Fibroblast of mammary gland (primary cell): ENCODE measurements at places on chromosomes 2 and 18.
A peak's percentile ranks its signal among the peaks of the same experiment; 100 is the strongest.

DNA sequence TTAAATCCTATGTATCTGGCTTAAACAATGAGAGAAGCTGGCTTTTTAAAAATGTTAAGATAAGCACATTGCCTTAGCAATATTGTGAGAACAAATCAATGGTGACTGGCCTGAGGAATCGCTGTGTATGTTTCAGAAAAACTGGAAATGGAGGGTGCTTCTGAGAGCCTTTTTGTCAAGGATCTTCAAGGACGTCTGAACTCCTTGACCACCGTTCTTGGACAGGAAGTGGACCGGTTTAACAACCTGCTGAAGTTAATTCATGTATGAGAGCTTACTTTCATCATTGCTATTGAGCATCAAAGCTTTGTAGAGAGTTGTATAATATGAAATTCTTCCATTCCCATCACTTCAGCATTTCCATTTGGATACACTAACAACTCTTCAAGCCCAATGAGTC, 72.6 kb downstream of the TRABD2A start:
- no peak for DNase-seq

DNA sequence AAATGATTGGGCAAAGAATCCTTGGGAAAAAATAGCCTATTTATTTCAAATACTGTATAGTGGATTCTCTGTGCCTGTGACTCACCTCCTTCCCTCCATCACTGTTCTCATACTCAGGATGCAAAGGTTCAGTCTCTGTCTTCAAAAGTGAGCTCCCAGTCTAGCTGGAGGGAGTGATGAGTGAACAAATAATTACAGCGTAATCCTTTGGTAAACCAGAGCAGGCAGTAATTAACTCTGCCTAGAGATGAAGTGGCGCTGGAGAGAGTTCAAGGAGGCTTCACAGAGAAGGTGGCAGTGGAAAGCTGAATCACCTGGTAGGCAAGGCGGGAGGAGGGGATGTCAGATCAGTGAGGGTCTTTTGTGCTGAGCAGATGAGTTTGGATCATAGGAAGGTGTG, 6.5 kb downstream of the DGUOK start:
- DNase-seq, result peak; percentile 34

- DNase-seq, result peak; percentile 100
These were observed at the start of gene WBP1 for GRCh38 chr2:74458132-74458937. WBP1 (plus strand) TSS chr2:74458438; CDS start chr2:74458603, 165 bp downstream.

DNA sequence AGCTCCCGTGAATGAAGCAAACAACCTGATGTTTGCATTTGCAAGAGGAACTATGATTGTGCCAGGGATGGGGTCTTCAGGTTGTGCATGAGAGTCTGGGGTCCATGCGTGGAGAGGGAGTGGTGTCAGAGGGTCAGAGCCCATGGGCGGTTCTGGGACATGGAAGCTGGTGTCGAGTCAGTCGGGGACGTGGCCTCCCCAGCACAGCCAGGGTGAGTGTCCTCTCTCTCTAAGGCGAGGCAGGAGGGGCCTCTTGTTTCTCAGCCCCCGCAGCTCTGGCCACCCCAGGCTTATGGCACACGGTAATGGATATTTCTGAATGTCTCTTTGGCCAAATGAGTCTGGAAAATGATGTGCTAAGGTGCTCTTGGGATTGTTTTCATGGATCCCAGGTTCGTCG, 118.6 kb downstream of the RTP5 start:
- DNase-seq, result no peak

DNA sequence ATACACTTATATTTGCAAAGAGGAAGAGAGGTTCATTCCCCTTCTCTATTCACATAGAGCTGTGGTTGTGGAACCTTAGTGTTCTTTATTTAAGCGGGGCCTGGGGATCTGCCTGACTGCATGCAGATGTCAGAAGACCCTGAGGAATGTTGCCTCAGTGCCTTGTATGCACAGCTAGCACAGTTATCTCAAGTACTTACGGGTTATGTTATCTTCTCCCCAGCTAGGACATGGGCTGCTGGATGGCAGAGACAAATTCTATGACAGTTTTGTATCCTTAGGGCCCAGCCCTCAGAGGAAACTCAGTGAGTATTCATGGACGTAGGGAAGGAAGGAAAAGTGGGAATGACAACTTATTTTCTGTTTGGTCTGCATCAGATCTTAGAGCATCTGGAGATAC, 37.7 kb upstream of the RTN4 start:
- no peak for DNase-seq

- peak; percentile 46 for DNase-seq
These were observed 140.7 kb upstream of the PXDN start for GRCh38 chr2:1884933-1885580.

DNA sequence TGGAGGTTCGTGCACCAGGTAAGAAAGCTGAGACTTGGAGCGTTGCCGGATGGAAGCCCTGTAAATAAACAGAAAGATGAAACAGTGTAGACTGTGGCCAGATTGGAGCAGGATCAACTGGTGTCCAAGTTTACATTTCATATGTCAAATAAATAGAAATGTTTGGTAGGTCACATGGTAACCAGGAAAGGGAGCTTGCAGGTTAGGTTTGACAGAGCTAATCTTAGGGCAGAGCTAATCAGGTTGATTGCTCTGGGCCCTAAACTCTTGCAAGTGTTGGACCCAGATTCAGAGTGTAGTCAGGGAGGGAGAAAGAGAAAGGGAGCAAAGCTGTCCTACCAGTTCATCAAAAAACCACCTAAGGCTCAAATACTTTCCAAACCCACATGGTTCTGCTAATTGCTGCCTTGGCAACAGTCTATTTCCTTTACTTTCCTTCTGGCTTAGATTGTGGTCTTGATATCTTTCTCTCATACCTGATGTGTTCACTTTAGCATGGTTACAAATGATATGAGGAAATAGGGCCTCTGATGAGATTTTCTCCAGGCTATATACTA, 63.2 kb downstream of the G6PC2 start:
- DNase-seq, result no peak

GRCh38 chr18:44568342-44568741, 112.3 kb upstream of the SETBP1 start:
- DNase-seq, result no peak
